Nucleus accumbens (tissue), 56 donors: ENCODE measurements at places on chromosomes 6 and 20.
A peak's percentile ranks its signal among the peaks of the same experiment; 100 is the strongest.

DNA sequence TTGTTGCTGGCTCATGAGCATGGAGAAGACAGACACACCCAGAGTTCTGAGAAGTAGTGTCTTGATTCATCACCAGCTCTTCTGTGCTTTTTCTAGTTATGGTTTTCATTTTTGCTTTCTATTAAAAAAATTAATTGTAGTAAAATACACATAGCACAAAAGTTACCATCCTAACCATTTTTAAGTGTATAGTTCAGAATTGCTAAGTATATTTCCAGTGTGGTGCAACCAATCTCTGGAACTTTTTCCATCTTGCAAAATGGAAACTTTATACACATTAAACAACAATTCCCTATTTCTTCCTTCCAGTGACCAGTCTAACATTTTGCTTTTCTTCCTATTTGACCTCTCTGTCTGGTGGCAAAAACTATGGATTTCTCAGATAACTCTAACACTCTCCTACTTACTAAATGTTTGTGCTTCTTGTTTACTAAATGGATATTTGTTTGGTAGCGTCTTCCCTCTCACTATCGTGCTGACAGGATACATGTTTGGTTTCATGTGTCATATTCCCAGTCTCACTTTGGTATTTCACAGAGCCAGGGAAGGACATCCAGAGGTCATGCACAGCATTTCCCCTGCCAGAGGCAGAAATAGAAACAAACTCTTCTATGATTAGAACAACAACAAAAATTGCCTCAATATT is 40.6 kb downstream of the TXLNB start:
- no peak for DNase-seq

- no peak for DNase-seq
These were observed 4.7 kb upstream of the ENPP5 start for GRCh38 chr6:46175446-46175845.

DNA sequence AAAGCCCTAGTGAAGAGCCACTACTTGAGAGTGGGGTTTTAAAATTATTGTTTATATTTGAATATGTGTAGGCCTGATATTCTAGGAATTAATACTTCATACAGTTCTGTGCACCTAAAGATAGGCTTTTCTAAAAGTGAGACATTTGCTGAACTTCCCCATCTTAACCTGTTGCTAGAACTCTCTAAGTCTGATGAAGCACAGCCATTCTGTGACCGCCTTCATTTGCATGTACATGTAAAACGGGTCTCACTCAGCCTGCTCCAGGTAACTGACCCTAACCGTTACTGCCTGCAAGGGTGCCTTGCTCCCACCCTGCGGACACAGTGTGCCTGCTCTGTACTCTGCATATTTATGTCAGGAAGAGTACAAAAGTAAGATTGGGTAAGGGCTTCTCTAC is 44.3 kb upstream of the IRF4 start:
- no peak for DNase-seq

GRCh38 chr6:163191704-163192537 is 222.6 kb upstream of the QKI start:
- peak; percentile 61 for DNase-seq

DNA sequence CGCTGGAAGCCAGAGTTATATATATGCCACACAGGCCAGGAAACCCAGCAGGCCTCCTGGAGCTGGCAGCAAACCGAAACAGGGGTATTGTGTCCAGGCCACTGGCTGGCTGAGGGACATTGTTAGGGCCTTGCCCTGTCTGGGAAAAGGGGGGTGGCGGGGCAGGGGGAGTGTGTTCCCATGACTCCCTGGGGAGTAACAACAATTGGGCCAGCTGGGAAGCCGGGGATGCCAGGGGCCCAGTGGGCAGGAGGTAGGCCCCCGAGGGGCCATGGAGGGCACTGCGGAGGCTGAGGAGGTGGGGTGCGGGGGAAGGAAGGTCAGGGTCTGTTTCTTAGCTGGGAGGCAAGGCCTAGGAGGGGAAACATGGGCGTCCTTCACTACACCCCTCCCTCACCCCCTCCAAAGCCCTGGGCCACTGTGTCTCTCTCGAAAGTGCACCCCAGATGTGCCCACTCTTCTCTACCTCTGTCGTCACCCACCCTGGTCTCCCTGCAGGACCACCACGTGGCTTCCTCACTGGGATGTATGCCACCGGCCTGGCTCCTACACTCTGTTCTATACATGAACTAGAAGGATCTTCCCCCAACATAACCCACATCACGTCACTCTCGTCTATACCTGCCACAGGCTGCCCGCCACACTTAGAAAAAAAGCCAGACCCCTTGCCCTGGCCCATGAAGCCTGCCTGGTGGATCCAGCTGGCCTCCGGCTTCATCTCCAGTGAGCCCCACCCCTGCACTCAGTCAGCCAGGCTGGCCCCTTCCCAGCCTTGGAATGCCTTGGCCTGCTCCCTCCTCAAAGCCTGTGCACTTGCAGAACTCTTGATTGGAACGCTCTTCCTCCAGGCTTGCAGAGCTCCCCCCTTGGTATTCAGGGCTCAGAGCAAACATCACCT is 7.8 kb upstream of the E2F1 start:
- peak; percentile 68 for DNase-seq

- DNase-seq, result no peak
These were observed 2.2 kb downstream of the CCN2 start for GRCh38 chr6:131948692-131949619.
